ENCODE measurements at places on chromosomes 4 and X.

DNA sequence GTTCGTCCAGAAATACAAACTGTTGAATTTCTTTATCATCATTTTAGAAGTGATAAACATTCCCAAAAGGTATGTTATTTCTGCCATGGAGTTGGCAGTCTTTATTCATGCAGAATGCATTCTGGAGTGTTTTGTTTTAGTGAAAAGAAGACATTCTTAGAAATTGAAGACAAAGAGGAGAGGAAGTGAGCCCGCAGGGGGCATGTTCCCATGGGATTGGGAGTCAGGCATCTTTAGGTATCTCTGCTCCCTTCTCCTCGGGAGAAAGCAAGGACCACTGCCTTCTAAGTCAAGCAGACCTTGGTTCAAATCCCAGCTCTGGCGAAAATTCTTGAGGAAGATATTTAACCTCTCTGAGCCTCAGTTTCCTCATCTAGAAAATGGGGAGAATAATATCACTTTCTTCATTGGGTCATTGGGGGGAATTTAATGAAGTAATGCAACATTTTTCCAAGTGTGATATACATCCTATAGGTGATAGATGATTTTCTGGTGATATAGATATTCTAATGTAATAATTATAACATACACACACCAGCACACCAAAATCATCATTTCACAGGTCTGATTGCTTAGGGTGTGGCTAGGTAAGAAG lies 26.5 kb upstream of the CHRNA9 start:
- DNase-seq = no peak

DNA sequence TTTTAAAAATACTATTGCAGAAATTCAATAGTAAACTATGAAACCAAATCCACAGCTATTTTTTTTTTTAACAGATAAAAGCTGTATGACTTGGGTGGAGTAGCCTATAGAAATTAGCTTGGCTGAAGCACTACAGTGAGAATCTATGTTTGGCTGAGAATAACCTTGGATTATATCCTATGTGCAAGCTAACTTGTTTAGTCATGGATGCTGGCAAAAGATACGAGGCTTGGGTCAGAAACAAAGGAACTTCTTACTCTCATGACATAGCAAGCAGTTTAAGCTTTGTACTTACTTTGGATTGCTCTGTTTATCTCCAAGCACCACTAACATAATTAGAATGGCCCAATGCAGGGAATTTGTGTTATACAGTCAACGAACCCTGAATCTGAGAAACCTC lies 119.2 kb upstream of the GRID2 start:
- no peak for DNase-seq

DNA sequence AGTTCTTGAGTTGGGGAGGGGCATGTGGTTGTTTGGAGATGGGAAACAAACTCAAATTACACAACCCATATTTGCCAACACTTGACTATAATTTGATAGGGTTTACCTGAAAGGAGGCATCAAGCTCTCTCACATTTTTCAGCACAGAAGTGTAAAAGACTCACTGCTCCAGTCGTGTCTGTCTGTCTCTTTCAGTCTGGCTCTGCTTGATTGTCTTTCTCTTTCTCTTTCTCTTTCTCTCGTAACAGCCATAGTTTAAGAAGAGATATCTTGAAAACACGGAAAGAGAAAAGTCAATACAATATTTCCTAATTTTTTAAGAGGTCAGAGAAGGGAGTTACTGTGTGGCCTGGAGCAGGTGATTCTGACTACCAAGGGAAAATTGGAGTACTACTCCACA lies 413.6 kb upstream of the CXorf51A start:
- DNase-seq = no peak

- DNase-seq = no peak
Observed at GRCh38 chrX:149961572-149961971, 23.3 kb upstream of the EOLA2 start.

- DNase-seq = no peak
Observed at GRCh38 chr4:187782286-187782824, 213.2 kb upstream of the ZFP42 start.

GRCh38 chr4:178612733-178613132 lies 1170.5 kb upstream of the AGA start:
- DNase-seq = no peak

DNA sequence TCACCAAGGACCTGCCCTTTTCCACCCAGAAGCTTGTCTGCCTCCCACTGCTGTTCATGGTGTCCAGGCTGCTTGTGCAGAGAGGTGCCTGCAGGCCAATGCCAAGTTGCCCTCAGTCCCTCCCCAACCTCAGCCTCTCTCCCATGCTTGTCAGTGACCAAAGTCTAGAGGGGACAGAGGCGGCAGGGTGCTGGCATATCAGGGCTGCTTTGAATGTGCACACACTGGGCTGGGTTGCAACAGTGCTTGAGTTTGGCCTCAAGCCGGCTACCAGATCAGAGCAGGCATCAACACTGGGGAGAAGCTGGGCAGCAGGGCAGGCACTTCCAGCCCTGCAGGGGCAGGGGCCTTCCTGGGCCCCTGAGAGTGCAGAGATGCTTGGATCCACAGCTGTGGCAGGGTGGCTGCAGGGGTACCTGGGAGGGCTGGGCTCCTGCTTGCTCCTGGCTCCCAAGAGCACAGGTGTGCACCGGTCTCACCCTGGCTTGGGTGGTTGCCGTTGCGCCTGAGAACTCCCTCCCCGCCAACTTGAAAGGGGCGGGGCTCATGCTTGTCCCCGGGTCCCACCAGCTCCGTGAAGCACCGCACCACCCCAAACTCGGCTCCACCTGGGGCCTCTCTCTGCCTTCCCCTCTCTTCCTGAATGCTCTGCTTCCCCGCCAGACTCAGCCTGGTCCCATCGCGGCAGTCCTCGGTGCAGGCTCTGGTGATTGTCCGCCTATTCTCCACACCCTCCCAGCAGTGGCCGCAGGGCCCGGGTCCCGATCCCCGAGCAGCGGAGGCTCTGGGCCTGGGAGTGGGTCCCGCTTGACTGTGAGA lies 1681.9 kb upstream of the ADGRL3 start:
- DNase-seq = no peak

GRCh38 chrX:132088864-132089263 lies 39.0 kb downstream of the FRMD7 start:
- DNase-seq = no peak

GRCh38 chr4:85866508-85866907 lies 391.6 kb downstream of the ARHGAP24 start:
- no peak for DNase-seq

DNA sequence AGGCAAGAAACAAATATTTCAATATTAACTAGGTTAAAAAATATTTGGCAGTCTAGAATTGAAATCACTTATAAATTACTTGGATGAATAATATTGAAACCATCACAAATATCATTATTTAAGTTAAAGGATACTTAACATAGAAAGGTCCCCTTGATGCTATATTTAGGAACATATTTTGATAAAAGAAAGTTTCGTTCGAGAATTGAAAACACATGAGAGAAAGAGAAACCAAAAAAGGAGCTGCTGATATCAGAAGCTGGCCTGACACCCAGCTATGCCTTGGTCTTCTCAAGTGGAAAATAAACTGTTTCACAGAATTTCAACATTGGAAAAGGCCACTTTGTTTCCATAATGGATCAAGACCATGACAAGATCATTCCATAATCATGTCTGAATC lies 762.4 kb downstream of the DMD start:
- no peak for DNase-seq

DNA sequence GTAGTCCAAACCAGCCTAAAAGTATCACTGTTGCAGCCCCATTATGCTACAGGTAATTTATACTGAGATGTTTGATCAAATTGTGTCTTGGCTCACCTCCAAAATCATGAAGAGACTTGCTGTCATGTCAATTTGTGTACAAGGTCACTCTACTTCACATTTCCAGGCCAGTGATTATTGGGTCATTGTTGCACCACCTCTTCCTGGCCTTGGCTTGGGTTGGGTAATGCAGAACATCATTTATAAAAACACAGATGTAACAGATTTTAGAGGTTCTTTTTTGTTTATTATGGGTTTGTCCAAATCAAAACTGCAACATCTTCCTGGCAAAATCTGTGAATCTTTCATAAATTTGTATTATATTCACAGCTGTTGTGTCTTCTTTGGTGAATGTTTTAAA lies 459.5 kb downstream of the ANKRD50 start:
- DNase-seq = no peak

- DNase-seq = no peak
Observed at GRCh38 chr4:36332782-36333131, 51.3 kb downstream of the DTHD1 start.

DNA sequence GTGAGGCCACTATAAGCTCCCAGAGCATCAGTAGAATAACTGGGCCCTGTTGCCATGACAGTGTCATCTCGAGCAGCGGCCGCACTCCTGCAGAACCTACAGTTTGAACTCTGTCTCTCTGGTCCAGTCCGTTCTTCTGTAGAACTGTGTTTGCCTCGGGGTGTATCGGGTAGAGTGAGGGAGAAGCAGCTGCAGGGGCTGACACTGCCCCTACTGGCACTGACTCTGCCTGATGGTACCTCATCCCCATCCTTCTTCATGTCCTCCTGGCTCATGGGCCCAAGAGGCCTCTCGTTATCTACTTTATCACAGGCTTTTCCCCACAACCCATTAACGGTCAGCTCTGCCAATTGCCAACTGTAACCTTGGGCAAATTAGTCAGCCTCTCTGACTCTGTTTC lies 96.5 kb downstream of the NPNT start:
- DNase-seq = no peak

DNA sequence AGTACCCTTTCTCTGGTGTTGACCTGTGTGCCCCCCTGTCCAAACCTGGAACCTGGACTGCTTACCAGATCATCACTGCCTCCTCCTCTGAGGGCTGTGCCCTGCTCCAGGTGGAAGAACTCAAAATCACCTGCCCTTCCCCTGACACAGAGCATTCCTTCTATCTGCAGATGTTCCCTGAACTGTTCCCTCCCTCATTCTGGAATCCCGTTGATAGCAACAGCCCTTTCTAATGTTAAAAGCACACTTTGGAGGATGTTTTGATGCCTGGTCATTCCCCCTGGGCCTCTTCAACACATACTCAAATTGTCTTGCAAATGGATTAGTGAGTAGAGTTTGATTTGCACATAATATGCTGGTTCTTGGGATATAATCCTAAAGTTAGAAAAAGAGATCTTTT lies 225.8 kb downstream of the FGF13 start:
- no peak for DNase-seq

DNA sequence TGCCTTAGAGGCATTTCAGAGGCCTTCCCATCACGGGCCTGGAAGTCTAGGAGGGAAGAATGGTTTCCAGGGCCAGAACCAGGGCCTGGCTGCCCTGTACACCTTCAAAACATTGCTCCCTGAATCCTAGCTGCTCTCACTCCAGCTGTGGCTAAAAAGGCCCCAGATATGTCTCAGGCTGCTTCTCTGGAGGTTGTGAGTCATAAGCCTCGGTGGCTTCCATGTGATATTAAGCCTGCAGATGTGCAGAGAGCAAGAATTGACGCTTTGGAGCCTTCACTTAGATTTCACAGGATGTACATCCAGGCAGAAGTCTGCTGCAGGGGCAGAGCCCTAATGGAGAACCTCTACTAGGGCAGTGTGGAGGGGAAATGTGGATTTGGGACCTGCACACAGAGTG lies 502.5 kb downstream of the GRXCR1 start:
- DNase-seq = no peak

GRCh38 chr4:128615197-128615596 lies 194.3 kb upstream of the JADE1 start:
- no peak for DNase-seq

DNA sequence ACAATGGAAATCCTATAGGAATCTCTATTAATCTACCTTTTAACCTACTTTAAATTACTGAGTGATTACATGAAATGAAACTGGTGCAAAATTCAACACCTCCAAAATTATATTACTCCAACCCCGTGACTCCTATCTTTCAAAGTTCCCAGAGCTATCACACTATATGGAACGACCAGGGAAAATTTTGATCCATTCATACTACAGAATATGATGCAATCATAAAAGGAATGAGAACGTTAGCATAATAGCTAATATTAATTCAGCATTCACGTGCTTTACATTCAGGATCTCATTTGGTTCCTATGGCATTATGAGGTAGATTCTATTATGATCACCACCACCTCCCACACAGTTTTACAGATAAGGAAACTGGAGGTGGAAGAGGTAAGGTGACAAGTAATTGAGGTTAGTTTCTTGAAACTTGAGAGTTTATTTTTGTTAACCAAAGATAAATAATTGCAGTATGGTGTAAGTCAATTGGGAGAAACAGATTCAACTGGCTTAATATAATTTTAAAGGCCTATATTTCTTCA lies 29.4 kb upstream of the INTS6L start:
- DNase-seq = no peak

DNA sequence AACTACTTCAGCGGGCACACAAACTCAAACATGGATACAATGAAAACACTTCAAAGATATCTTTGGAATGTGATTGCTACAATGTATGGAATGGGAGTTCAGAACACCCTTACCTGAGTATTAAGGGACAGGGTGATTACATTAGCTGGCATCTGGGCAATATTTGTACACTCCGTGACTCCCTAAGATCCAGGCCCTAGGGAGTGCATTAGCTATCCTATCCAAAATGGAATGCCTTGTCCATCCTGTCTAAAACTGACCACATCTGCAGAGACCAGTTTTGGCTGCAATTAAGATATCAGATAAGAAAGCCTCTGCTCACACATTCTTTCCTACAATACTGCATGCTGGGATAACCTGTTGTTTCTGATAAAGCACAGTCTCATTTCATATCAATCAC lies 176.6 kb upstream of the EMCN start:
- DNase-seq = no peak

- no peak for DNase-seq
Observed at GRCh38 chrX:12673487-12673886, 117.7 kb upstream of the PRPS2 start.

- DNase-seq = no peak
Observed at GRCh38 chrX:77949840-77950239, 19.6 kb downstream of the PGAM4 start.

- no peak for DNase-seq
Observed at GRCh38 chr4:123206016-123206415, 190.6 kb upstream of the SPRY1 start.

GRCh38 chrX:143472347-143472938 lies 44.8 kb downstream of the SPANXN3 start:
- DNase-seq = no peak

DNA sequence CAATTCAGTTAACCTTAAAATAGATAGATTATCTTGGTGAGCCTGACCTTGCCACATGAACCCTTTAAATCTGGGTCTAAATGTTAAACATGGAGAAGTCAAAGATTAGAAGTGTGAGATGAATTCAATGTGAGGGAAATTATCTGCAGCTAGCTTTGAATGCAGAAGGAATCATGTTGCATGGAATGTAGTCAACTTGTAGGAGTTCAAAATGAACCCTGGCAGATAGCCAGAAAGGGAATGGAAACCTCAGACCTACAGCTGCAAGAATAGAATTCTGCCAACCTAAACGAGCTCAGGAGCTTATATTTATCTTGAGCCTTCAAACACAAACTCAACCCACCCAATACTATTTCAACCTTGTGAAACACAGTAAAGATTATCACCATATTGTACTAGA lies 632.5 kb downstream of the KCTD8 start:
- no peak for DNase-seq

DNA sequence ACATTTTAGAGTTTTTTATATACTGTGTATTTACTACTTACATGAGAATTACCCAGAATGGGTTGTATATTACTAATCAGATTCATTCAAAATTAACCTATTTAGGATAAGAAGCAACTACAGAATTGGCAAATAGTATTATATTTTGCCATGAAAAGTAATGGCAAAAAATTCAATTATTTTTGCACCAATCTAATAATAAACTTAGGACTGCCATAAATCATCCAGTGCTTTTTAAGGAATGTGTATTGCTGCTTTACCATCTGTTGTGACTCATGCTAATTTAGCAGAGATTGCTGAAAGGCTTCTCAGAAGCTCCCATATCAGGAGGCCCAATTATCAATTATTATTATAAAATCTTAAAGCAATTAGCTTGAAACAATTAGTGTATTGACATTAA lies 24.0 kb downstream of the NPY2R start:
- DNase-seq = no peak

- no peak for DNase-seq
Observed at GRCh38 chr4:150799207-150799606, 215.9 kb downstream of the LRBA start.

Measured in stimulated activated CD8-positive, alpha-beta memory T cell treated with anti-CD3 and anti-CD28 coated beads, Interleukin-7, amount 100 ng/mL, for 1 hour (primary cell).